Fibroblast of skin of right biceps (primary cell): ENCODE measurements at places on chromosomes 3 and 15.

- no peak for DNase-seq
Measured at GRCh38 chr15:77430652-77431051, 10.0 kb downstream of the HMG20A start.

- no peak for DNase-seq
Measured at GRCh38 chr15:68418611-68419161, 13.3 kb downstream of the ITGA11 start.

DNA sequence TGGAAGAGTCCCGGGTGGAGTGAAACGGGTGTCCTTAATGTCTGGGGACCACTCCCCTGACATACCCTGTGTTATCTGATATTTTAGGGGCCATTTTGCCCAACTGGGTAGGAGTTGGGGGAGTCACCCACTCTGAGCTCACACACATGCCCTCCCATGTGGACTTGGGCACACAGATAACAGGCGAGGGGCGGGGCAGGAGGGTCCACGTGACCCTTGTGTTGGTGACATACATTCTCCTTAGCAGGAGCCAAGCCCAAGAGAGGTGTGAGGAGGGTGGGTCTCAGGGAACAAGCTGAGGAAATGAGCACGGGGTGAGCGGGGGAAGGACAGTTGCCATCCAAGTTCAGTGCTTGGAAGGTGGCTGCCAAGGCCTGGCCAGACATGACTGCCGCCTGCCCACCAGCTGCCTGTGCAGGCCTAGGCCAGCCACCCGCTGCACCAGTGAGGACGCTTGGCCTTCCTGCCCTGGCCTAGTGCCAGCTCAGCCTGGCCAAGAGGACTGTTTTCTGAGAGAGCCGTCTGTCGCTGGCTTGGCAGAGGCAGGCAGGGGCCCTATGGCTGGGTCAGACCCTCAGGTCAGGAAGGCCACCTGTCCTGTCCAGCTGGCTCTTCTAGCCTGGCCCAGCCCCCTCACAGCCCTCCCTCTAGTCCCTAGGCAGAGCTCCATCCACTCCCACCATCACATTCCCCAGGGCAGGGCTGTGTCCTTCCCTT lies 31.3 kb upstream of the TMEM115 start:
- no peak for DNase-seq

GRCh38 chr3:177281292-177282118 lies 84.2 kb upstream of the TBL1XR1 start:
- DNase-seq = no peak

DNA sequence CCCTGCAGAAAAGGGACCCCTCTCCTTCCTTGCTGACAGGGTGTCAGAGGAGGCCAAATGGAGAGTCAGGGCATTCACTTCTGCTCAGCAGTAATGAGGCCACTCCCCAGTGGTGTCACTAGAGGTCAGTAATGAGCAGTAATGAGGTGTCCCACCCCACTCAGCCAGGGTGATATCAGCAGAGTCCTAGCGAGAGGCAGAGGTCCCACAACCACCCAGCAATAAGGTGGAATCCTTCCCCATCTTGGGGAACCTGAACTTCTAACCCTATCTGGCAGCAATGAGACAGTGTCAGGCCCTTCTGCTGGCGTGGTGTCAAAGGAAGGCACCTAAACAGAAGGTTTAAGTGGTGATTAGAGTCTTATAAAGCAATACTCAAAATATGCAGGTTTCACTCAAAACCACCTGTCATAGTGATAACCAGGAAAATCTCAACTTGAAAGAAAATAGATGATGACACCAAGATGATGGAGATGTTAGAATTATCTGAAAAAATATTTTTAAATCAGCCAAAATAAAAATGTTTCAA lies 12.9 kb downstream of the OCA2 start:
- DNase-seq = peak; percentile 52

- peak; percentile 61 for DNase-seq
Measured at GRCh38 chr15:64681424-64682024, 93.9 kb downstream of the RBPMS2 start.

- DNase-seq = peak; percentile 4
Measured at GRCh38 chr3:193677734-193678133, 84.7 kb downstream of the OPA1 start.

DNA sequence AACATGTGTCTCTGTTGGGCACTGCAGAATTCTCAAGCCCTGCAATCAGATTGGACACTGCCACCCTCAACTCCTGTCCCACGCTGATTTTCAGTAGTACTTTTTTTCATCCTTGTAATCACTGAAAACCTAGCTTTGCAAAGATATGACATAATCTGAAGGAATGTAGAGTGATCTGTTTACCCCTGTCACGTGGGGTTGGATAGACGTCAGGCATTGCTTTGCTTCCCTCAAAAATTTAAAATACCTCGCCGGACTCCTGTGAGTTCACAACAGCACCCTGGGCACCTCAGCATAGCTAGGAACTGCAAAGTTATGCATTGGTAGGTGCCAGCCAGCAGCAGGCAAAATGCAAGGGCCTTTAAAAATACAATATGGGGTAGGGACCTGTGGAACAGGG lies 71.1 kb upstream of the OXTR start:
- DNase-seq = peak; percentile 88

GRCh38 chr15:82750831-82751180 lies 41.1 kb upstream of the AP3B2 start:
- DNase-seq = no peak

DNA sequence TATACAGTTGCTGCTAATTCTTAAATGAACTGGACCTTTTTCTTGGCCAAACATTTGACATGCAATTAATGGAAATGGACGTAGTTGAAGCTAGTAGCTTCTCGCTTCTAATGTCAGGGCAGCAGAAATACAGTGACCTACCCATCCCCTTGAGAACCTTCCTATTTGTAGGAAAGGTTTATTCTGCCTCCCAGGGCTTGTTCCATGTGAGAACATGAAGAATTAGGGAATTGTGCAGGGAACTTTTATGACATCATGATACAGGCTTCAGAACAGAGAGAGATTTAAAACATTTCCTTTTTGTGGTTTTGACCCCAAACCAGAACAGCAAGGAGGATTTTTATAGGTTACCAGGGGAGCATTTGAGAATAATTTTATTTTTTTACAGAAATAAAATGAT lies 406.6 kb upstream of the PPP2R3A start:
- DNase-seq = peak; percentile 29

DNA sequence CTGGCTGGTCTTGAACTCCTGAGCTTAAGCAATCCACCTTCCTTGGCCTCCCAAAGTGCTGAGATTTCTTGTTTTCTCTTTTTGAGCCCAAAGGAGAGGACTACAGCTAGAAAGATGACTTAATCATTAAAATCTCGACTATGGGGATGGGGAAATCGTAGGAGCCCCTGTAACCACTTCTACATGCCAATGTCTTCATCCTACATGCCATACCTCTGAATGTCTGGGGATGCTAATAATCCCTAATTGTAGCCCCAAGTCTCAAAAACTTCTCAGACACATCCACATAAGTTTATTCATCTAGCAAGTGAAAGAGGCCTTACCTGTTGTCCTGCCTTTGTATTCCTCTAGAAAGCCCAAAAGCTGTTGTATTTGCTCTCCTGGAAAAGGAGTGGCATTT lies 3.7 kb upstream of the RHOV start:
- DNase-seq = no peak

DNA sequence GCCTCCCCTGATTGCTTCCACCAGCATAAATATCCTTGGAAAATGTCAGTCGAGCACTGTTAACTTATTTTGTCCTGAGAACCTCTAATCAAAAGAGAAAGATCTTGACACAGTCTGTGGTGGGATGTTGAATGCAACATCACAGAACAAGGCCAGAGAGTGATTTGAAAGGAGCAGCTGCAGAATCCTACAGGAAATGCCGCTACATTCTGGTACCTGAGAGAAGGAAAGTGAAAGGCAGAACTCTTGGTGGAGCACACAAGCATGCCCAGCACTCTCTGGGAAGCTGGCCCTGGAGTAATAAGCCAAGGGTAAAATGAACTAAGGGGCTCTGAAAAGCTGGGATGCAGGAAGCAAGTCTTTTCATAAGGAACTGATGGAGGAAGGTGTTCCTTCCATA lies 75.8 kb downstream of the CBLB start:
- DNase-seq = peak; percentile 28

DNA sequence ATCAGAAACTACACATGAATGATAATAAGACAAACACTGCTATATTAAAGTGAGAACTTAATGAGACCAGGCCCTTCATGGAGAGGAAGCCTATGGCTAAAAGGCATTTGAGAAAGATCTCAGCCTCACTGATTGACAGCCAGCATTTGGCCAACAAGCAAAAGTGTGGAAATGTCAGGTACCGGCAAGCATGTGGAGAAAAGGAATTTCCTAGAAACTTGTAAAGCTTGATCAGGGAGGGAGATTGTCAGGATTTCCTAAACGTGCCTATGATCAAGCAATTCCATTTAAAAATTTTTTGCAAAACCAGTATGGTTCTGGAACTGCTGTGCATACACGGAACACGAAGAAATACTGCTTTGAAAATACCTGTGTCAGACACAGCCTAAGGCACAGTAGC lies 220.3 kb upstream of the ATP10A start:
- DNase-seq = no peak

GRCh38 chr3:149999421-149999820 lies 28.7 kb upstream of the PFN2 start:
- DNase-seq = no peak

DNA sequence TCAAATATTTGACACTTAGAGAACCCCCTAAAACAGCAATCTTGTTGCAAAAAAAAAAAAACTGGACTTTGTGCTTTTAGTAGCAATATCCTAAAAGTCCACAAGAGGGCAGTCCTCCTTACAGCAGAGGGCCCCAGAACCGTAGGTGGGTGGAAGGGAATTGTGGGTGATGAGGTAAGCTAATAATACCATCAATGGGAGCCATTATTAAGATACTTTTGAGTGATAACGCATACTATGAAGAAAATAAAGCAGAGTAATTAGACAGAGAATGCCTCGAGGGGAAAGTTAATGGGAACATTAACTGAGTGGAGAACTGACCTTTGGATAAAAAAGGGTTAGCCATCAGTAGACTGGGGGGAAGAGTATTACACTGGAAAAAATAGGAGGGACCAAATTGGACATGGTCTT lies 229.9 kb downstream of the THRB start:
- peak; percentile 53 for DNase-seq

GRCh38 chr3:153925841-153926514 lies 195.2 kb upstream of the ARHGEF26 start:
- peak; percentile 61 for DNase-seq

DNA sequence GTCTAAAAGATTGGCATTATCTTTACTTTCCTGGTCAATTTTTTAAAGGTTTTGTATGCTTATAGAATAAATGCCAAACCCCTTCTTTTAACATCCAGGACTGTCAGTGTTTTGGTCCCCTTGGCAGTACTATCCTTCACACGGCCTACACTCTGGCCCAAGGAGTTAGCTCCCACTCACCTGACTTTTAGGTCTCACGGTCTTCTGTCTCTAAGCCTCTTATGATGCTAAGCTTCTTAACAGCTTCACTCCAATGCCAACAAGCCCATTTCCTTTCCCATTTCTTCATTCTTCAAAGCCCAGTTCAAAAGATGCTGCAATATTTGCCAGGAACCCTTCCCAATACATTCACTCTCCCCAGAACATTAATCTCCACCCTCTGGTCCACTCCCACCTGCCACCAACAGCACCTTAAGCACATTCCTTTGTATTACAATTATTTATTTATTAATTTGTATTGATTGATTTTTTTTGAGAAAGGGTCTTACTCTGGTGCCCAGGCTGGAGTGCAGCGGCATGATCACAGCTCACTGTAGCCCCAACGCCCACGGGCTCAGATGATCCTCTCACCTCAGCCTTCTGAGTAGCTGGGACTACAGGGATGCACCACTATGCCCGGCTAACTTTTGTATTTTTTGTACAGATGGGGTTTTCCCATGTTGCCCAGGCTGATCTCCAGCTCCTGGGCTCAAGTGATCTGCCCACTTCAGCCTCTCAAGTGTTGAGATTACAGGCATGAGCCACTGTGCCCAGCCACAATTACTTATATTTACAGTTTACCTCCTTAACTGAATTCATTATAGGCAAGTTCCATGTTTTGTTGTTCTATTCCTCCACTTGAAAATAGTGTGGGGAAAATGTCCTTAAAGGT lies 27.8 kb downstream of the IFT80 start:
- no peak for DNase-seq
